Epithelial cell of esophagus (primary cell): ENCODE measurements at places on chromosomes 16 and 17.

GRCh38 chr17:80789356-80789902, 202.2 kb upstream of the CHMP6 start:
- DNase-seq: peak; percentile 68

DNA sequence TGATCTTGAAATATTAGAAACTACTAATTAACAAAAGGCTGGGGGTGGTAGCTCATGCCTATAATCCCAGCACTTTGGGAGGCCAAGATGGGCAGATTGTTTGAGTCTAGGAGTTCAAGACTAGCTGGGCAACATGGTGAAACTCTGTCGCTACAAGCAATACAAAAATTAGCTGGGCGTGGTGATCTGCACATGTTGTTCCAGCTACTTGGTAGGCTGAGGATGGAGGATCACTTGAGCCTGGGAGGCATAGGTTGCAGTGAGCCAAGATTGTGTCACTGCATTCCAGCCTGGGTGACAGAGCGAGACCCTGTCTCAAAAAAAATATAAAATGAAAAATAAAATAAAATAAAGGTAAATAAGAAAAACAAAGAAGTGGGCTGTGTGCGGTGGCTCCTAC, 66.6 kb downstream of the ARSG start:
- no peak for DNase-seq

- no peak for DNase-seq
Measured at GRCh38 chr17:61237275-61237674, 162.4 kb upstream of the TBX2 start.

DNA sequence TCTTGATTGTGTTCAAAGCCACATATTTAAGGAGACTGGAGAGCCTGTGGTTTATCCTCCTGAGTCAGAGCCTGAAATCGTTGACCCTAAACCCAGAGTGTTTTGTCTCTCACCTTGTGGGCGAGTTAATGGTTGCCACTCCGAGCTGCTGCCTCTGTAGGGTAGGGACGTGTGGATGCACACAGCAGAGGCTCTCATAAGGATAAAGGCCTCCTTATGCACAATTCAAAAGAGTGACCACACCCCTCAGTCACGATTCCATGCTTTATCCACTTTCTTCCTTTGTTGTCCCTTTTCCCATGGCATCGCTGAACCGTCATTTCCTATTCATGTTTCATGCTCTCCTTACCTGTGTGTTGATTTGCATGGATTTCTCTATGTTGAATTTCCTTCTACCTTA, 805.0 kb upstream of the RBFOX1 start:
- no peak for DNase-seq

DNA sequence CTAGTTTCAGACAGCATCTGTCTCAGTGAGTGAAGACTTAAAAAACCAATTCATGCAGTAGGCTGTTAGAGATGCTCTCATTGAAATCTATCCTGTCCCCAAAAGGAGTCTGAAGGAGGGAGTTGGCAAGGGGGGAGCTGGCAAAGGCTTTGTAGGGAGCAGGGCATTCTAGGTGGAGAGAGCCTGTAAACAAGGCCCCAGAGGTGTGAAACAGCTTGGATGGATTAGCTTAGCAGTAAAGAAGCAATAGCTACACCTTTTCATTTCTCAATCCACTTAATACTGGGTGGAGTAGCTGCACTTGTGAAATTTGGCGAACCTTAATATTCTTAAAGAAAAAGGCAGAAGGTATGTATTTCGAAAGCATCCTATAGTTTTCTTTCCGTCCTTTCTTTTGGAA, 61.8 kb downstream of the KSR1 start:
- DNase-seq: no peak

- DNase-seq: no peak
Measured at GRCh38 chr17:82438401-82439193, 12.0 kb downstream of the CYBC1 start.

GRCh38 chr16:65372171-65372570, 250.3 kb upstream of the CDH11 start:
- DNase-seq: peak; percentile 31

DNA sequence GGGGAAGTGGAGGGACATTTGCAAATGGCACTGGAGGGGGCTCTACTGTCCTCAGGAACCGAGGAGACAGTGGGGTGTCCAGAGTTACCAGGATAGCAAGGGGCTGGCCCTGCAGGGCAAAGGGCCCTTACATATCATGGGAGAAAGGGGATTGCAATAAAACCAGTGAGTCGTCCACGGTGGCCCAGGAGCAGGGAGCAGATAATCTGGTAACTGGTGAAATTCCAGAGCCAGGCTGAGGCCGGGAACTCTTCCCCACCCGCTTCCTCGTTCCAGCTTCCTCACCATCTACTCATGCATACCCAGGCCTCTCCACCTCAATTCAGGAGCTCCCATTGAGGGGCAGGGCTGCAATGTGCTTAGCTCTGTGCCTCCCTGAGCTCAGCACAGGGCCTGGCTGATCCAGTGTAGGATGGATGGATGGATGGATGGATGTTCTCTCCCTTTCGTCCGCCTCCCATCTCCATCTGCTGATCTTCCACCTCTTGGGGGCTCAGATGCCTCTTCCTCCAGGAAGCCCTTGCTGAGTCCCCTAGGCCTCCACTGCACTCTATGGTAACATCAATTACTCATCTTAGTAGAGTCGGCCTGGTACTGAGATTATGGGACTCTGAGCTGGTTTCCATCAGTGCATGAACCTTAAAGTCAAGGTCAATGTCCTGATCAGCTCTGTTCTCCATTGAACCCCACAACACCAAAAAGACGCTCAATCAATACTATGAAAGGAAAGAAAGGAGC, 41.2 kb upstream of the NDRG4 start:
- no peak for DNase-seq

DNA sequence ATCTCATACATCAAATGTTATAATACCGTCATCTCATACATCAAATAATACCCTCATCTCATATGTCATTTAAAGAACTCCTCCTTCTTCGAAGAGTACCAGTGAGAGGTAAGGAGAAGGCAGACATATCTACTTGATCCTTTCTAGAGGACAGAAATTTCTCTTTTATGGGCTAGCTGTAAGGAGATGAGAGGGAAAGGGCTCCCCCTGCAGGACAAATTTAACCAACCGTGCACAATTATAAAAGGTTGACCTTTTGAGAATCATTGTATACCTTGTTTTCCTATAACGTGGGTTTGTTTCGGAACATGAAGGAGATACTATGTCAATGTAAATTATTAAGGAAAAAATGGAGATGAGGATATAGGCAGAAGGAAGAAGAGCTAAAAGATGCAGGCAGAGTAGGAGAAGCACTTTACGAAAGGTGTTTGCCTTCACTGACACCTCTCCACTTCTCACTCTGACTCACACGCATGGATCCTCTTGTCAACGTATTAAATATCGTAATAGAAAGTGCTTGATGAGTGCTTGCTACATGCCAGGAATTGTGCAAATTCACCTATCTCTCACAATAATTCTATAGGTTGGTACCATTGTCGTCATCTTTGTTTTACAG, 465.9 kb upstream of the ERCC4 start:
- peak; percentile 46 for DNase-seq

DNA sequence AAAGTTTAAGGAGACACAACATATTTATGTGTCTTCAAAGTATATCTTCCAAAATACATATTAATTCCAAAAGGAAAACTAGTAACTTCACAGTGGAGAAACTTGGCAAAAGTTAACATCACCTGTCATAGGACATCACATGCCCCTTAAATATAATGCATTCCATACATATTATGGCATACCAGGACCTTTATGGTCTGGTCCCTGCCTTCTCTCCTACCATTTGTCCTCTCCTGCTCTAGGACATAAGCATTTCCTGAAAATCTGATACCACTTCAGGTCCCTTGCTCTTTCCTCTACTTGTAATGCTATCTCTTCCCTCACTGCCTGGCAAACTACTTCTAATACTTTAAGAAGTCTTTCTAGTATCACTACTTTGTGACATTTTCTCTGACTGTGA, 168.1 kb upstream of the RBL2 start:
- no peak for DNase-seq

DNA sequence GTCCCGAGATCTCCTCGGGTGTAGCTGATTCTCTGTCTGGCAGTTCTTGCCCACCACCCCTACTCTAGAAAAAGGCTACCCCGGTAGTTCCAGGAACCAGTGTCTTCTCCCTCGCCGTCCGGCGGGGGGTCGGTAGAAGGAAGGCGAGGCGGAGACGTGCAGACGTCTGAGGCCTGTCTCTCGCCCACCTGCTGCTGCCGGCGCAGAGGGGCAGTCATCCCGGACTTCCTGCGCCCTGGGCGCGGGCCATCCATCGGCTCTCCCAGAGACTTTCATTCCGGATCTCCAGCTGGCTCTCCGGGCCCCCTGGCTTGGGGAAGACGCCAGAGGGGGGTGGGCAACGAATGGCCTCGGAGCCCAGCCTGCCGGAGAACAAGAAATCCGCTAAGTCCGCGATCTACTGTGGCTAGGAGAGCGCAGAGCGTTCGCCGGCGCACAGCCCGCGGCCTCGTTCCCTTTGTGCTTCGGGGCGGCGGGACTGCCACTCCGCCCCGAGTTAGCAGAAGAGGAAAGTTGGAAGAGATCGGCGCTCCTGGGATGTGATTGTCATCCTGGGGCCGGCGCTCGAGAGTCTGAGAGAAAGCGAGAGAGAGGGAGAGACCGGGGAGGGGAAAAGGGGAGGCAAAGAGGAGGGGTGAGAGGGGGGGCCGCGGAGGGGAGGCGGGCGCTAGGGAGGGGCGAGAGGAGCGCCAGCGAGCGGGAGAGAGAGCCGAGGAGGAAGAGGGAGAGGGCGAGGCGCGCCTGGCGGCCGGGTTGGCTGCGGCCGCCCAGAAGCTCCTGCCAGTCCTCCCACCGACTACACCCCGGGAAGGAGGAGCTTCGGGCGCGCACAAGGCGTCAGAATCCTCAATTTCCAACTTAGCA, at the start of gene IRX5:
Gene IRX5 (plus strand): TSS at position 861 of the 864 bp plus-strand sequence. CDS start 334 bp downstream, outside the sequence.
- DNase-seq: peak; percentile 99

GRCh38 chr16:47053895-47054294, 80.4 kb upstream of the DNAJA2 start:
- DNase-seq: no peak

GRCh38 chr16:74998481-74999218, at the start of gene ZNRF1:
TSS of gene ZNRF1 (plus strand) at chr16:74999024. CDS start at chr16:74999672, 648 bp downstream.
- peak; percentile 72 for DNase-seq

DNA sequence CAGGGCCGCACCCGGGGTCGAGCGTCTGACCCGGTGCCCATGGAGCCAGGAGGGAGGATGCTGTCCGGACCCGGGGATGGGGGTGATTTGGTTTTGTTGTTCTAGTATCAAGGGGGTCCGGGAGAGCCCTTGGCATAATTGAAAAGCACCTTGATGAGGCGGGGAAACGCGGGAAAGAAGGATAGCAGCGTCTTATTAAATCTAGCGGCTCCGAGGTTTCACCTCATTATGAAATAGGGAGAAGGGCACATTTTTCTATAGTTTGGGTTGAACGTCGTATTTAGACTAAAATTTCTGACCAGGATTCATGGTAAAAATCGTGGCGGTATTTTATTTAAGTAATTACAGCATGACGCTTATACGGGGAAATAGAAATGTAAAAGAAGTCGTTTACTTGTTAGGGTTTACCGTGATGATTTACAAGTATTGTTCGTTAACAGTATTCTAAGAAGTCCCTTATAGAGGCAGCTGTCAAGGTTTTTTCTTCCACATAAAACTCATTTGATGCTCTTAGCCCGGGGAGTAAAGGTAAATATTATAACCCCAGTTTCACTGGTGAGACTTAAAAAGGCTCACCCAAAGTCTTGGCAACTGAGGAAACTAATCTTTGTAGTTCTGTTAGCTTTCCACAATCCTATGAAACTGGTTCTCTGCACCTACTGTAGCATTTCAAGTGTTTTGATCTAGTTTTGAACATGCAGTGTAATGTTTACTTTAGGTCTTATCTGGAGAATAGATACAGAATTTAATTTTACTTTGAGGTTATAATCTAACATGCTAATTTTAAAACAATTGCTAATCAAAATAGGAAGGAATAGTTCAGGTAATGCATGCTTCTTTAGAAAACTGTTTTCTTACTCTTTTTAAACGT, 756 bp downstream of the LUC7L3 start:
- DNase-seq: no peak

DNA sequence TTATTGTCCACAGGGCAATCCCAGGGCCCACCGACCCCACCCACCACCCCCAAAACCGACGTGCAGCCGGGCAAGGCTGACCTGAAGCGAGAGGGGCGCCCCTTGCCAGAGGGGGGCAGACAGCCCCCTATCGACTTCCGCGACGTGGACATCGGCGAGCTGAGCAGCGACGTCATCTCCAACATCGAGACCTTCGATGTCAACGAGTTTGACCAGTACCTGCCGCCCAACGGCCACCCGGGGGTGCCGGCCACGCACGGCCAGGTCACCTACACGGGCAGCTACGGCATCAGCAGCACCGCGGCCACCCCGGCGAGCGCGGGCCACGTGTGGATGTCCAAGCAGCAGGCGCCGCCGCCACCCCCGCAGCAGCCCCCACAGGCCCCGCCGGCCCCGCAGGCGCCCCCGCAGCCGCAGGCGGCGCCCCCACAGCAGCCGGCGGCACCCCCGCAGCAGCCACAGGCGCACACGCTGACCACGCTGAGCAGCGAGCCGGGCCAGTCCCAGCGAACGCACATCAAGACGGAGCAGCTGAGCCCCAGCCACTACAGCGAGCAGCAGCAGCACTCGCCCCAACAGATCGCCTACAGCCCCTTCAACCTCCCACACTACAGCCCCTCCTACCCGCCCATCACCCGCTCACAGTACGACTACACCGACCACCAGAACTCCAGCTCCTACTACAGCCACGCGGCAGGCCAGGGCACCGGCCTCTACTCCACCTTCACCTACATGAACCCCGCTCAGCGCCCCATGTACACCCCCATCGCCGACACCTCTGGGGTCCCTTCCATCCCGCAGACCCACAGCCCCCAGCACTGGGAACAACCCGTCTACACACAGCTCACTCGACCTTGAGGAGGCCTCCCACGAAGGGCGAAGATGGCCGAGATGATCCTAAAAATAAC, 3.0 kb downstream of the SOX9 start:
- DNase-seq: peak; percentile 24

DNA sequence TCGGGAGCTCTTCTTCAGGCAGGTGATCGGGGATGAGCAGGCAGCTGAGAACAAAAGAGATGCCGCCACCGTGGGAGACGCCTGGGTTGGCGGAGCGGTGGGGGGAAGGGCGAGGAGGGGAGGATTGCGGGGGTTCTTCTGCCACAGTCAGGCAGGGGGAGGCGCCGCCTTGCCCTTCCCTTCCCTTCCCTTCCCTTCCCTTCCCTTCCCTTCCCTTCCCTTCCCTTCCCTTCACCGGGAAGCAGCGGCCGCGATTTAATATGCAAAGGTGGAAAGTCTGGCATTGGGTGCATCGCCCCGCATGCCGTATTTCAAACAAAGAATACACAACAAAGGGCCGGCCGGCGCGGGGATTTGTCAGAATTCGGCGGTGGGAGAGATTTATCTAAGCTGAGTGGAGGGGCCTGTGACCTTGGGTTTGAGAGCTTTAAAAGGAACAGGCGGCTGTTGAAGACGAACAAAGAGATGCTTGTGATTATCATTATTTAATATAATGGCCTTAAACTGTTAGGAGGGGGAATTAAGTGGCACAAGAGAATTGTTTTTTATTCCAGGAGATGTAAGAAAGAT, 262.3 kb upstream of the TNRC6C start:
- DNase-seq: no peak

- no peak for DNase-seq
Measured at GRCh38 chr17:60947100-60947499, 269.4 kb downstream of the BCAS3 start.
